ENCODE measurements at places on chromosomes 12 and 14.
A peak's percentile ranks its signal among the peaks of the same experiment; 100 is the strongest.

DNA sequence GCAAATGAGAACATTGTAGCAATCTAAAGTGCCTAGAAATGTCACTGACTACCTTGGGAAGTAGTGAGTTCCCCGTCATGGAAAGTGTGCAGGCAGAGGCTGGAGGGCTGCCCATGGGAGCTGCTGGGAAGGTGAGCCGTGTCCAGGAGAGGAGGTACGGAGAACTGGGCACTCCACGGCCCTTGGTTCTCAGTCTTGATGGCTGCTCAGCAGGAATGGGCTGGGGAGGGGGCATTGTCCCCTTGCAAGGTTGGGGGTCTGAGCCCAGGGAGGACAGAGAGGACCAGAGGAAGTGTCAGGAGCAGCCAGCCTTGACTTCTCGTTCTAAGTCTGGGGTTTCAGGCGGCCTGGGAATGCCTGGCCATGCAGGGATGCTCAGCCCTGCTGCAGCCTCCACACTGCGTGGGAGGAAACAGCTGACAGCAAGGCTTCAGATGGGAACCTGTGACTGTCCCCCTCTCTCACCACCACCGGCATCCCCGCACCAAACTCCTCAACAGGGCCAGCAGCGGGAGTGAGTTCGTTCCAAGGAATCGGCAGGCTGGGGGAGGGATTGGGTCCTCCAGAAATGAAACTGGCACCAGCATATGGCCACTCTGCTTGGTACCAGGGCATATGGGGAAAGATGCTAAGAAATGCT lies 140.2 kb downstream of the BCL11B start:
- DNase-seq, result no peak

DNA sequence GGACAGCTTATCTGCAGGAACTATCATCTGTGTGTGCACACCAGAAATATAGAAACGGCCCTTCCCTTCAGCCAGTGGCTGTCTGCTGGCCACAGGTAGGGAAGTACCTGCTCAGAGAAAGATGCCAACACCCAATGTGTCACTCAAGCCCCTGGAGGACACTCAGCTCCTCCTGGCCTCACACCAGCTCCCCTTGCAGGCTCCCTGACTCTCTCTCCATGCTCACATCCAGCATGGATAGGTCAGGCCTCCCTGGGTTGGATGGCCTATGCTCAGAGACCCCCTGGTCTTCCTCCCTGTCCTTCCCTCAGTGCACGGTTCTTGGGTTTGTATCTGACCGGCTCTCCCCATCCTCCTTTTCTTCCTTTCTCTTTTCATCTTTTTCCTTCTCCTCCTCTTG lies 202.1 kb downstream of the BCL11B start:
- DNase-seq, result no peak

DNA sequence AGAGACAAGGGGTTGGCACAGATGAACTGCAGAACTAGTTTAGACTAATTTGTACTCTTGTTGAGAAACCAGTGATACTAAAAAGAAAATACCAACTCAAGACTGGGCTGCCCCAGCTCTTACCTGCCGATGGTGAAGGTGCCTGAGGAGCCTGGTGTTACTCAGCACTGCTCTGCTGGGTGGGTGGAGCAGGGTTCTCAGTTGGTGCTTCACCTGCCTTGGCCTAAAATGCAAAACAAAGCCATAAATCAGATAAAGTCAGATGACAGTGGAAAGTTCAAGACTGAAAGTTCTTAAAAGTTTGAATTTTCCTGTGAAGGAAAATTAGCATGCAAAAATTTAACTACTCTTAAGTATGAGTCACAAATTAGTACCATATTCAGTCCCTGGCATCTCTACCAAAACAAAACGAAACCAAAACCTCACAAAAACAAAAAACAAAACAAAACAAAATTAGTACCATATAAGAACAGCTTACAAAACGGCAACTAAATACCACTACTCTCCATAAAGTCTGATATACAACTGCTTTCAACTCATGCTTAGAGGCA lies 21.9 kb downstream of the YBX3 start:
- DNase-seq, result peak; percentile 37

- no peak for DNase-seq
These were observed 476.1 kb upstream of the SOX5 start for GRCh38 chr12:24425601-24425970.

DNA sequence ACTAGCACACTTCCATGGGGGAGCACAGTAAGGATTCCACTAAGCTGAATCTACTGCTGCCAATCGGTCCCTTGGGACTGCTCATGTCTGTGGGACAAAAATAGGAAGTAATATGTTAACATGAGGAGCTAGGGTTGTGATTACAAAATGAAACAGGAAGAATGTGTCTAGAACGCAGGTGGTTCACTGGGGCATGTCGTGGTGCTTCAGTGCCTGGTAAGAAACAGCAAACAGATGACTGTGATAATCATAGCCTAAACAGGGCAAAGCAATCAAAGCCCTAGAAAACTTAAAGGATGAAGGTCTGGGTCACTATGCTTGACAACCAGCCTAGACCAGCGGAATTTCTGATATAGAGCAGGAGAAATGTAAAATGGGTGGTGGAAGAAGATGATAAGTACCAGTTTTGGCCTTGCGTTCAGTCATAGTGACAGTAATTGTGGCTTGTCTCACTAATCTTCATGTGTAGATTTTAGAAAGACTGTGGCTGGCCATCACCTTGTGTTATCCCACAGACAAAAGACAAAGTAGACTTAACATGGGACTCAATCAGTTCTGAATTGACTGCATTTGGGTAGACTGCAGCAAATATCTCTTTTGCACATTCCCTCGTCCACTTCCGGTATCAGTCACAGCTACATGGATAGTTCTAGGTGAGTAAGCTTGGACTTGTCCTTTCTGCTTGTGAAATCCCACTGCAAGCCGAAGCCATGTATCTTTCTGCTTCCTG lies 51.4 kb downstream of the WASHC3 start:
- peak; percentile 51 for DNase-seq

DNA sequence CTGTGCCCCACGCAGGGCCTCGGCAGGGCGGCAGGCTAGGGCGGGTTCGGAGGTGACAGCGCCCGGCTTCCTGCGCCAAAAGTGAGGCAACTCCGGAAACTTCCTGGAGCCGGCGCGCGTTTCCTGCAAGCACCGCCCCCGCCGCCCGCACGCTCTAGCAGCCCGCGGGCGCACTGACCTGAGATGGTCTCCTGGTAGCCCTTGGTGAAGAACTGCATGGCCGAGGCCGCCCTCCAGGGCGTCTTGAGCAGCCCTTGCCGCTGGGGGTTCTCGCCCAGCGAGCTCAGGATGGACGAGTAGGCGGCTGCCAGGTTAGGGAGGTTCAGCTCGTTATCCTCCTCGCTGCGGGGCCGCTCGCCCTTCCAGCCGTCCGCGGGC lies 494 bp downstream of the GCH1 start:
- peak; percentile 80 for DNase-seq

- peak; percentile 49 for DNase-seq
These were observed 39.1 kb upstream of the PNMA1 start for GRCh38 chr14:73753124-73753886.

DNA sequence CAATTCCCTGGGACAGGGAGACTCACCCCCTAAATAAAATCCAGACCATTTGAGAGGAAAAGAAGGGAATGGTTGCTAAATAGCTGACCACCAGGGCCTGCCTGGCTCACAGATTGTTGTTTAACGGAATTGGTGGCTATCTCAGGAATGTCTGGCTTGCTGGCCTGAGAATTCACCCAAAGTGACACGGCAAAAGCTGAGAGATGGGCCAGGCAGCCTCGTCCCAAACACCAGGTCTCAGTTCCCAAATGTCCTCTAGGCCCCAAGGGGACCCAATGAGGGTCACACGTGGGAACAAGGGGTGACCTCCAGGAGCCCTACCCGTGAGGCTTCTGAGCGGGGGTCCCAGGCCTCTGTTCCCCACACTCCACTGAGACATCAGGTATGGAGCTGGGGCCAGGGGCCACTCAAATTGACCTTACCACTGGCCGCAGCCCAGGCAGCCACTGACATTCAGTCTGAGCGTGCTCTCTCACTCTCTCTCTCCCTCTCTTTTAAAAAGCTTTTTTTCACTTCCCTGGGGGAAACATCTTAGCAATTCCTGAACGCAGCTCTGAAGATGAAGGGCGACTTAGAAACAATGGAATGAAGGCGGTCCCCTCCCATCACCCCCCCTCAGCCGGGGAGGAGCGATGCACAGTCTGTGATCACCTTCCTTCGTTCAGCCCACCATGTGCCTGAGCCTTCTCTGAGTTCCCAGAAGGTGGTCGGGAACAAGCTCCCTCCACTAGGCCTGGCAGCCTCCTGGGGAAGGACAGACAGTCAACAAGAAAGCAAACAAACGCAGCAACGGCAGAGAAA lies 131.2 kb downstream of the SCARB1 start:
- DNase-seq, result no peak

- no peak for DNase-seq
These were observed 77.3 kb upstream of the PCNX4 start for GRCh38 chr14:60014402-60014801.

GRCh38 chr12:15196678-15197505 lies 24.3 kb downstream of the RERG start:
- DNase-seq, result no peak

All from CD4-positive, alpha-beta T cell treated with Interleukin-4 for 1 hour (primary cell).